ENCODE measurements at places on chromosomes 1 and 21.

DNA sequence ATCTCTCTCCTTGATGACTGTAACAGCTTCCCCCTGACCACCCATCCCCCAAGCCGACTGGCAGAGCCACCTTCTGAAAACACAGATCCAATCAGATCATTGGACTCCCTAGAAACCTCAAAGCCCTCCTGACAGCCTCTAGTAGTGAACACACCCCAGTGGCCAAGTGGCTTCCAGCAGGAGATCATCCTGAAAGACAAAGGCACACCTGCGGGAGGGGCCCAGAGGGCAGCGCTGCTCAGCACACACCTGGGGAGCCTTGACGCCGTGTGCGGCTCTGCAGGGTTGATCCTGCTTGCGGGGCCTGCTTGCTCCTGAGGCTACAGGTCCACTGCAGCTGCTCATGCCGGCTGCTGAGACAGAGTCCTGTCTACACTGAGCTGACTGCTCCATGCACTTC, 41.5 kb downstream of the SLC66A1 start:
- peak; percentile 96 for DNase-seq

GRCh38 chr1:182385885-182386853, 5.4 kb downstream of the GLUL start:
- no peak for DNase-seq

- no peak for DNase-seq
Observed at GRCh38 chr21:32653326-32653901, 41.2 kb upstream of the CFAP298 start.

DNA sequence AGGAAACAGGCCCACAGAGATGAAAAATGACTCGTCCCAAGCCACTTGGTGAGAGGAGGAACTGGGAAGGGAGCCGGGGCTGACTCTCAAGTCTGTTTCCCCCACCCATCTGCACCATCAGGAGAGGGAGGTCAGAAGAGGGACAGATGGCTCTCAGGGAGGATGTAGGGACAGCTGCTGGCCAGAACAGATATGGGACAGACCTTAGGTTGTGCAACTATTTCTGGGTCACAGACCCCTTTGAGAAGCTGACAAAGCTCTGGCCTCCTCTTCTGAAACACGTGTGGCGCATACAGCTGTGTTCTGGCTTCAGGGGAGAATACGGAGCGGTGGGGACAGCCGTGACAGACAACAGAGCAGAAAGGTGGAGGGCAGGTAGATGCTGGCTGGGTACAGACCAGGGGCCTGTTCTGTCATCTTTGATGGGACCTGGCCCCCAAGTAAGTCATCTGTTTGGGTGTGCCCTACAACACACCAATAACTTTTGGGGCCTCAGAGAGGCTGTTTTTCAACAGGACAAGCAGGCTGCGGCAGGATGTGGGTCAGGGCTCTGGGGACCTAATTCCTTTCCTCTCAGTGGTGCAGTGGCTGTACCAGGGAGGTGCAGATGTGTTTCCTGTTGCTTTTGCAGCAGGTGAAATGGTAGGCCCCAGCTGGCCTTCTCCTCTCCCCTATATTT, 7.3 kb downstream of the SH3BGRL3 start:
- DNase-seq = no peak

- DNase-seq = no peak
Observed at GRCh38 chr1:15775706-15776105, 17.1 kb downstream of the FBLIM1 start.

DNA sequence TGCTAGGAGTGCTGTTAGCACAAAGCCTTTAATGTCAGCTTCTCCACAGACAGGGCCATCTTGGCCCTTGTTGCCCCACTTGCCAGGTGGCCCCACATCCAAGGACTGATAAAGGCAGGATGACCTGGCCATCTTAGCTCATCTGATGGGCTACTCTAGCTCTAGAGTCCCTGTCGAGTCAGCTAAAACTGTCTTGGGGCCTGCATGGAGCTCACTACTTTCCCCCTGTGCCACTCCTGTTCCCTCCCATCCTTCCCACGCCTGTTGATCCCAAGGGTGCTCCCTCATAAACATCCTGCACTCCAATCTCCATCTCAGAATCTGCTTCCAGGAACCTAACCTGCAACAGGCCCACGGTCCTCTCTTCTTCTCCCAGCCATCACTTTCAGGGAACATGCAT, 652 bp upstream of the GPX7 start:
- no peak for DNase-seq

GRCh38 chr1:227913396-227913763, 34.4 kb downstream of the WNT9A start:
- no peak for DNase-seq

DNA sequence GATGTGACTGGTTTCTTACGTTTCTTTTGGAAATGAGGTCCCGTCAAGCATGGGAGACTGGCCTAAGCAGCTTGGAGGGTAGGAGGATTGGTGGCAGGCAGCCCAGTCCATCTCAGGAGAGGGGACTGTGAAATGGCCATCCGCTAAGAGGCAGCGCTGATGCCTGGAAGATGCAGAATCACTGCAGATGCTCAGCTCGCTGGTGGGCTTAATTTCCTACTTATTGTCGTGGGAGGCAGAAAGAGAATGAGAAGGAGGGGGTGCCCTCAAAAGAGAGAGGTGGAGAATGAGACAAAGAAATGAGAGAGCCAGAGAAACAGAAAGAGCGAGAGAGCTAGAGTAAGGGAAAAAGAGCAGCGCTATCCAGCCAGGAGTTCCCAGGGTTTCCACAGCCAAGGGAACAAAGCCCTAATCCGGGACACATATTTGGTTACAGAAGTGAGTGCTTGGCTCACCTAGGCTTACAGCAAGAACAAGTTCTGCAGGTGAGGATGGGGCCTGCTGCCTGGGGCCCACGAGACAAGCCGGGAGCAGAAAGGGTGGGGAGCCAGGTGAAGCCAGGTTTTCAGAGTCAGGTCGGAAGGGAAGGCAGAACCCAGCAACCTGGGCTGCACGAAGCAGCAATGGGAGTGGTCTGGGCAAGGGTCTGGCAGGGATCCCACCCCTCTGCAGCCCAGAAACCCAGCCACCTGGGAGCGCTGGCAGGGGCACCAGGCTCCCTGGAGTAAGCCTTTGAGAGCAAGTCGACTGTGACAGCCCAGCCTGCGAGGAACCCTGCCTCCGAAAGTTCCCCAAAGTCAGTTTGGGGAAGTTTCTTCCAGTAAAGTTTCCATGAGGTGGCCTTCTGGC, 5.8 kb downstream of the ECE1 start:
- DNase-seq = no peak

DNA sequence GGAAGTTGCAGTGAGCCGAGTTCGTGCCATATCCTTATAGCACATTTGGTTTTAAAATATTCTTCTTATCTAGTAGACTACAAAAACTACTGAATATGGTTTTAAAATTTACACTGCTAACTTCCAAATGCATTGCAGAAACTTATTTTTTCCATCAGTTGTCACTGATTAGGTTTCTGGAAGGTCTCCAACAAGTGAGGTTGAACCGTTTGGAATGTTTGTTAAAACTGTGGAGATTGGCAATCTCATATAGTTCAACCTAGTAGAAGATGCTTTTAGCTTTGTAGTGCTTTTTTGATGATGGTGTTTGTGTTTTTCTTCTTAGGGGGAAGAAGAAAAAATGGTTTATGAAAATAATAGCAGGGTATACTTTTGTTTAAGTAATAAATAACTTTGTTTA, 12.9 kb downstream of the CENPF start:
- no peak for DNase-seq

DNA sequence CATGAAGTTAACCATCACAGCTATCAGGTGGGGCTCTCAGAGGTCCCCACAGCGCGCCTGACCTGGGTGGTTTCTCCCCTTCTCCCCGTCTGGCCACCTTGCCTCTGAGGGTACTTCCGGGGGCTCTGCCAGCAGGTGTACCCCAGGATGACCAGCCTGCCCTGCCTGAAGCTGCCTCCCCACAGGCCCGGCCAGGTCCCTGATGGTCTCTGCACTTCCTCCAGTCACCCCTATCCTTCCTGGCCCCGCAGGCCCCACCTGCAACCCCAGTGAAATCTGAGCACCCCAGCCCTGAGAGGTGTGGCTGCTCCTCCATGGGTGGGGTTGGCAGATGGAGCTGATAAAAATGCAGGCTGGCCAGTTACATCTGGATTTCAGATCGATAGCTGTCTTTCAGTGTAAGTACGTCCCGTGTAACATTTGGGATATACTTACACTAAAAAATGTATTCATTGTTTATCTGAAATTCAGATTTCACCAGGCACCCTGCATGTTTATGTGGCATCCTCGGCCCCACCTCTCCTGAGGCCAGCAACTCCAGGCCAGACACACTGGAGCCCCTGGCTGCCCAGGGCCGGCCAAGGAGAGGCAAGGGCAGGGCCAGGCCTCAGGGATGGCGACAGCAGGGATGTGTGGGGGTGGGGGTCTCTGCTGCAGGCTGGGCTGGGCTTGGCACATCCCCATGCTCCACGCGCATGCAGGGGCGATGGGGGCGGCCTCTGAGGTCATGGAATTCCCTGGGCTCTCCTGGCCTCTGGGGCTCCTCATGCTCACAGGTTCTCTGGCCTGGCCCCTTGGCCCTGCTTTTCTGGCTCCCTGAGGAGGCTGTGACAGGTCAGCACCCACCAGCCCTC, 25.1 kb downstream of the LRRC3 start:
- no peak for DNase-seq

DNA sequence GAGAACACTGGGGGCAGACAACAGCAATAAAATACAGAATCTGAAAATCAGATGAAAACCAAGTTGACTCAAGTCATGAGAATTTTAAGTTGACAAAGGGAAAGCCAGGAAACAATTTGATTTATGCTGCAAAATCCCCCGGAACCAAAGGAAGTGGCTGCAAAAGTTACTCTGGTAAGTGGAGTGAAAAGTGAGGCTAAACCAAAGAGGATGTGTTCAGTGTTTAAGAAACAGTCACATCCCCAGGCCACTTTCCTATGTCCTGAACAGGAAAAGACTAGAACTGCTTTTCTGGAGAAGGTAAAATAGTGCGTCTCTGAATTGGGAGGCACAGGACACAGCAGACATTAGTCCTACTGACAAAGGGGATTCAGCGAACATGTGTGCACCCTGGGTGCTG, 5.9 kb downstream of the TARBP1 start:
- DNase-seq = no peak

- no peak for DNase-seq
Observed at GRCh38 chr1:114502080-114502479, 8.9 kb downstream of the TRIM33 start.

DNA sequence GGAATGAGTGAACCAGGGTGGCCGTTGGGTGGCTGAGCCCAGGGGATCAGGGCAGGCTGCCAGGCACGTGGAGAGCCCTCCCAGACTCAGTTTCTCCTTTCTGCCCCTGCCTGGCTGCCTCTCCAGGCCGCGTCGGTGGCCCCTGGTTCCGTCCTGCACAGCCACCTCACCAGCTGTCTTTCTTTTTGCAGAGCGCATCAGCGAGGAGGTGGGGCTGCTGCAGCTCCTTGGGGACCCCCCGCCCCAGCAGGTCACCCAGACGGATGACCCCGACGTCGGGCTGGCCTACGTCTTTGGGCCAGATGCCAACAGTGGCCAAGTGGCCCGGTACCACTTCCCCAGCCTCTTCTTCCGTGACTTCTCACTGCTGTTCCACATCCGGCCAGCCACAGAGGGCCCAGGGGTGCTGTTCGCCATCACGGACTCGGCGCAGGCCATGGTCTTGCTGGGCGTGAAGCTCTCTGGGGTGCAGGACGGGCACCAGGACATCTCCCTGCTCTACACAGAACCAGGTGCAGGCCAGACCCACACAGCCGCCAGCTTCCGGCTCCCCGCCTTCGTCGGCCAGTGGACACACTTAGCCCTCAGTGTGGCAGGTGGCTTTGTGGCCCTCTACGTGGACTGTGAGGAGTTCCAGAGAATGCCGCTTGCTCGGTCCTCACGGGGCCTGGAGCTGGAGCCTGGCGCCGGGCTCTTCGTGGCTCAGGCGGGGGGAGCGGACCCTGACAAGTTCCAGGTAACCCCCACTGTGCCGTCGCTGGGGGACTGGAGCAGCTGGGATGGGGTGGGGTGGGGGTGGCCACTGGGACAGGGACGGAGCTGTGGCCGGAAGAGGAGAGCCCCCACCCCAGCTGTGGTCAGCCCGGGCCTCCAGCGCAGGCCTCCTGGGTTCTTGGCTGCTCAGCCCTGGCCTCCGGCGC, 63.3 kb downstream of the COL18A1 start:
- DNase-seq = no peak

DNA sequence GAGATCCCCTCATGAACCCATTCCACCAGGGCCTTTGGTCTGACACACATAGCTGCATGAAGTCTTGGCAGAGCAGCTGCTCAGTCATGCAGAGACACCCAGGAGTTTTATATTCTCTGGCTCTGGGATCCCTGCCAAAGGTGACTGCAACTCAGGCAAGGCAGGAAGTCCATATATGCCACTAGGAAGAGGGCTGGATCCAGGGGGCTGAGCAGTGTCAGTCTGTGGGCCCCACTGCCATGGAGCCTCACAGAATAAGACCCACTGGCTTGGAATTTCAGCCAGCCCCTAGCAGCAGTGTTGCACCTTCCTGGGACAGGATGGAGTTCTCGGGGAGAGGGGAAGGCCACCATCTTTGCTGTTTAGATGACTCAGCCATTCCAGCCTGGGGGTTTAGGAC, 199.7 kb downstream of the TBX15 start:
- DNase-seq = no peak

GRCh38 chr21:45947716-45948255, 33.8 kb upstream of the COL6A1 start:
- DNase-seq = no peak

GRCh38 chr21:46203203-46203600, 18.9 kb upstream of the SPATC1L start:
- DNase-seq = no peak

GRCh38 chr1:244918421-244919319, 54.3 kb upstream of the HNRNPU start:
- DNase-seq = peak; percentile 21

GRCh38 chr1:17192394-17193221, 12.3 kb upstream of the PADI1 start:
- DNase-seq = no peak

GRCh38 chr1:162725301-162725837, 65.1 kb upstream of the HSD17B7 start:
- no peak for DNase-seq

GRCh38 chr21:28745131-28746016, 247.3 kb downstream of the LTN1 start:
- DNase-seq = peak; percentile 28

- DNase-seq = no peak
Observed at GRCh38 chr1:172931761-172932160, 119.0 kb downstream of the TNFSF18 start.

DNA sequence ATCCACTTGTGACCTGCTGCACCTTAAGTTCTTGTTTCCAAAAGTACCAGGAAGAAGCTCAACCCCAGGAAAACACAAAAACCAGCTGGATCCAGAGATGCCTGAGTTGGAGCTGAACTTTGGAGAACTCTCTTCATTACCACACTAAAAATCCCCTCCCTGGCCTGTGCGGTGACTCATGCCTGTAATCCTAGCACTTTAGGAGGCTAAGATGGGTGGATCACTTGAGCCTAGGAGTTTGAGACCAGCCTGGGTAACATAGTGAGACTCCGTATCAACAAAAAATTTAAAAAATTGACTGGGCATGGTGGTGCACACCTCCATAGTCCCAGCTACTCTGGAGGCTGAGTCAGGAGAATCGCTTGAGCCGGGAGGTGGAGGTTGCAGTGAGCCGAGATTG, 6.2 kb downstream of the MAP1LC3C start:
- DNase-seq = no peak

DNA sequence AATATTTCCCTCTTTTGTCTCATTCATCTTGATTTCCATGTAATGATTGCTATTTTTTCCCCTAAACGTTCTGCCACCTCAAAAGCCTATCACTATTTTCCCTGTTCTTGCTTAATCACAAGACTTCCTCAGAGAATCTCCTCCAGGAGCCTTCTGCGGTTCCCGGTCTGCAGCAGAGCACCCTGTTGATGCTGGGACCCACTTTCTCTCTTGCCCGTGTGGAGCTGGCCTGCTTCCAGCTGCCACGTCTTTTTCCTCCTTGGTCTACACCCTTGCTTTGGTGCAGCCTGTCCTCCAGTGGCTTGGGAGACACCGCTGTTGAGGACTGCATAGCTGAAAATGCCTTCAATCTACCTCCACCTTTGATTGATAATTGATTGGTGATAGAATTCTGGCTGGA, 70.0 kb upstream of the COA6 start:
- no peak for DNase-seq

Measured in NCI-H187 (cell line).